ENCODE measurements at places on chromosomes 1 and 21.

DNA sequence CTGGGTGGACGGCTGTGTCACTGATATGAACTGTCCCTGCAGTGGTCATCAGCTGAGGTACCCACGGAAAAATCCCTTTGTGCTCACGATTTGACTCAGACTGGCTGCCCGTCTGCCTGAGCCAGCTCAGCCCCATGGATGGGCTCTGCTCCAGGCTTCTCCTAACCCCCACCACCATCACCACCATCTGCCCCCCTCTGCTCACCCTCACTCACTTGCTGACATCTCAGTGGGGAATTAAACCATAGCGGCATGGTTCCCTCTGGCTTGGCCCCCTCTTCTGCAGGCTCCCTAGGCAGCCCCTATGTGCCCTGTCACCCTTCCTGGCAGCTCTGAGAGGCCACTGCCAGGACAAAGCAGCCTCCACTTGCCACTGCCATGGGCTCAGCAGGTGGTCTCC is 17.3 kb downstream of the SLC6A9 start:
- DNase-seq: no peak

- DNase-seq: no peak
These were observed 122.8 kb upstream of the PAXBP1 start for GRCh38 chr21:32894321-32894720.

DNA sequence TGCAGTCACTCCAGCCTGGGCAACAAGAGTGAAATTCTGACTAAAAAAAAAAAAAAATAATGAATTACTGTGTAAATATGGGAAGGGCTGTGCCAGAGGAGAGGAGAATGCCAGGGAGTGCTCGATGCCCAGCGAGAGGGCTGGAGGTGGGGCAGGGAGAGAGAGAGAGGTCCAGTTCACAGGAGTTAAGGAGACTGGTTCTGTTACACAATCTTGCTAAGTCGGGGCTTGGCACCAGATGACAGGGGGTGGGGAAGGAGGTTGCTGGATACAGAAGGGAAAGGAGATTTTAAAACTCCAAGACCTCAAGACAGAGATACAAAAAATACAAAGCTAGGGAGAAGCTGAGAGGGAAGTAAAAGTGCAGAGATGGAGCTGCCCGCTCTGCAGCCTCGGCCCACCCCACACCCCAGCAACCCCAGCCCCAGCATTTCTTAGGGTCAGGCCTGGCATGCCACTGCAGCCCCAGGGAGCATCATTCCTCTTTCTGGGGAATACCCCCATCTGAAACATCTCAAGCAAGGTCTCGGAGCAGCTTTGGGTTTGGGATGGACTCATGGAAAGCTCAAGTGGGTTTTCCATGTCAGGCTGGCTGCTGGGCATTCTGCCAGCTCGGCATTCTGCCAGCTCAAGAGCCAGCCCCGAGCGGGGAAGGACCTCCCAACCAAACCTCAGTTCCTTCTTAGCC is 991 bp downstream of the SELENBP1 start:
- peak; percentile 28 for DNase-seq

DNA sequence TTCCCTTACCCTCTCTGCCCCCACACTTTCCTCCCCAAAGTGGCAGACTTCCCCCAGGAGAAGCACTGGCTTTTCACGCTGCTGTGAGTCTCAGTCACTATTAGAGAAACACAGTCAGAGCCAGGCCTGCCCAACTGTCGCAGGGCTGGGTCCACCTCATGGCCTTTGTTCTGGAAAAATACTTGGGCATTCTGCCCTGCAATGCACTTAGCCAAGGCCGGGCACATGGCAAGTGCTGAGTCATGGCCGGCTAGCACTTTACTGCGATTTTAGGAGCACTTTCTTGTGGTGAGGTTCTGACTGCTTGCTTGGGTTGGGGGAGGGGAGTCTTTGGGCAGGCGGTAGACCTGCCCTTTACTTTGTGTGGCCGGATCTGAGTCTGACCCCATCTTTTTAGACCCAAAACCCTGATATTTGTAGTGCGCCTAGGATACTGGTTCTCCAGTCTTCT is 7.7 kb downstream of the EPHX1 start:
- peak; percentile 60 for DNase-seq

GRCh38 chr1:248837045-248837780 is 811 bp upstream of the ZNF672 start:
- DNase-seq: no peak

DNA sequence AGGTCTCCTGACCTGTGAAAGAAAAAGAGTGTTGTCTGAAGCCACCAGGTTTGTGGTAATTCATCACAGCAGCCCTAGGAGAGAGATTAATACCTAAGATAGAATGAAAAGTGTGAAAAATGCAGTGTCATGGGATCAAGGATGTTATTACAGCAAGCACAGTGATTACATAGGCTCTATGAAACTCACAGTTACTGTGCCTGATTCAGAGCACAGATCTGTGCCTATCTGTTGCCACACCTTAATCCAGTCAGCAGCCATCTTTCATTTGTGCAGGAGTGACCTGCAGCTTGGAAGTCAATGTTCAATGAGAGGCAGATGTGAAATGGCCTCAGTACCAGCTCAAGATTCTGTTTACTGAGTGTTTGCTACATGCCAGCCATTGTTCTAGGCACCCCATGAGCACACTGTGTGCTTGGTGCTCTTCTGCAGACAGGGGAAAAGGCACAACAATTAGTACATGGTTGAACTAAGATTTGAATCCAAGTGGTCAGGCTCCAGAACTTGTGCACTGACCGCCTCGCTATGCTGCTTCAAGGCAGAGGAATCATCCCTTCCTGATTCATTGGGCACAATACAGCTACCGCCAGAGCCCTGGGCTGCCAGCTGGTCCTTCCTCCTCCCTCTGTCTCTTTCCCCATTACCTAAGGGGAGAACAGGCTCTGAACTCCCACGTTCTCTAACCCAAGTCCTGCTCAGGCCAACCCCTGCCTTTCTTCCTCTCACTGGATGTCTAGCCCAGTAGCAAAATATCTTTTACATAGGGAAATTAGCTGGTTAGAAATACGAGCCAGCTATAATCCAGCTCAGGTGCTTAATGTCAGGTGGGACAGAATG is 56.3 kb upstream of the NEK2 start:
- DNase-seq: no peak

- no peak for DNase-seq
These were observed 1.0 kb upstream of the NADK start for GRCh38 chr1:1779320-1779675.

DNA sequence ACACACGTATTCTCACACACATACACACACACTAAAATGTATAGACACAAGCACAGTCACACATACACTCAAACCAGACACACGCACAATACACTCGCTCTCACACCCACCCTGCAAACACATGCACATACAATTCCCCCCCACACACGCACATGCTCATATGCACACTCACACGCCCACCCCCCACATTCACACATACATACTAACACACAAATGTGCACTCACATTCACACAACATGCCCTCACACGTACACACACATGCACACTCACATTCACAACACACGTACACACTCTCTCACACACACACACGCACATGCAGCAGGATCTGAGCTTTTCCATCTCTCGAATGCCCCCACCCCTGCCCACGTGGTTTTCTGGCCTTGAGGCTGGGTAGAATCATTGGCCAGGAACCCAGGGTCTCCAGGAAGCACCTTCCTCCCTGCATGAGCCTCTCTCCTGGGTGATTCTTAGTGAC is 589.7 kb downstream of the PTPRU start:
- DNase-seq: no peak

DNA sequence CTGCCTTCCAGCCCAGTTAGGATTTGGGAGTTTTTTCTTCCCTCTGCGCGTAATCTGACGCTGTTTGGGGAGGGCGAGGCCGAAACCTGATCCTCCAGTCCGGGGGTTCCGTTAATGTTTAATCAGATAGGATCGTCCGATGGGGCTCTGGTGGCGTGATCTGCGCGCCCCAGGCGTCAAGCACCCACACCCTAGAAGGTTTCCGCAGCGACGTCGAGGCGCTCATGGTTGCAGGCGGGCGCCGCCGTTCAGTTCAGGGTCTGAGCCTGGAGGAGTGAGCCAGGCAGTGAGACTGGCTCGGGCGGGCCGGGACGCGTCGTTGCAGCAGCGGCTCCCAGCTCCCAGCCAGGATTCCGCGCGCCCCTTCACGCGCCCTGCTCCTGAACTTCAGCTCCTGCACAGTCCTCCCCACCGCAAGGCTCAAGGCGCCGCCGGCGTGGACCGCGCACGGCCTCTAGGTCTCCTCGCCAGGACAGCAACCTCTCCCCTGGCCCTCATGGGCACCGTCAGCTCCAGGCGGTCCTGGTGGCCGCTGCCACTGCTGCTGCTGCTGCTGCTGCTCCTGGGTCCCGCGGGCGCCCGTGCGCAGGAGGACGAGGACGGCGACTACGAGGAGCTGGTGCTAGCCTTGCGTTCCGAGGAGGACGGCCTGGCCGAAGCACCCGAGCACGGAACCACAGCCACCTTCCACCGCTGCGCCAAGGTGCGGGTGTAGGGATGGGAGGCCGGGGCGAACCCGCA is at the start of gene PCSK9:
Gene PCSK9 (plus strand): TSS at position 207 of the 741 bp plus-strand sequence. CDS start 290 bp downstream, at position 497.
- peak; percentile 68 for DNase-seq

GRCh38 chr21:44462086-44462833 is 7.0 kb downstream of the LRRC3 start:
- DNase-seq: no peak

GRCh38 chr1:193070942-193071341 is 11.5 kb downstream of the RO60 start:
- no peak for DNase-seq

DNA sequence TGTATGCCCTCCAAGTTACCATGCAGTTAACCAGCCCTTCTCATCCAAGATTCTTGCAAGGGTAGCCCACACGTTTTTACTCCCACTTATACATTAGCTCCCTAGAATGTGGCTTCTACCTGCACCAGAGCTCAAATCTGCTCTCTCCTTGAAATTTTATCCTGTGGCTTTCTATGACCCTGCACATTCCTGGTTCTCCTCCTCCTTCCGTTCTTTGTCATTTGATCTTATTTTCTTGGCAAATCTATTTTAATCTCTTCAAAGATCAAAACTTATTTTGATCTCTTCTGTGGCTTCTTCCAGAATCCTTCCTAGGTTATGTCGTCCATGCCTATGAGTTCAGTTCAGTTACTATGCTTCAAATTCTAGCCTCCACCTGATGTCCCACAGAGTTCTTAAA is 115.6 kb upstream of the GUCA2B start:
- no peak for DNase-seq

DNA sequence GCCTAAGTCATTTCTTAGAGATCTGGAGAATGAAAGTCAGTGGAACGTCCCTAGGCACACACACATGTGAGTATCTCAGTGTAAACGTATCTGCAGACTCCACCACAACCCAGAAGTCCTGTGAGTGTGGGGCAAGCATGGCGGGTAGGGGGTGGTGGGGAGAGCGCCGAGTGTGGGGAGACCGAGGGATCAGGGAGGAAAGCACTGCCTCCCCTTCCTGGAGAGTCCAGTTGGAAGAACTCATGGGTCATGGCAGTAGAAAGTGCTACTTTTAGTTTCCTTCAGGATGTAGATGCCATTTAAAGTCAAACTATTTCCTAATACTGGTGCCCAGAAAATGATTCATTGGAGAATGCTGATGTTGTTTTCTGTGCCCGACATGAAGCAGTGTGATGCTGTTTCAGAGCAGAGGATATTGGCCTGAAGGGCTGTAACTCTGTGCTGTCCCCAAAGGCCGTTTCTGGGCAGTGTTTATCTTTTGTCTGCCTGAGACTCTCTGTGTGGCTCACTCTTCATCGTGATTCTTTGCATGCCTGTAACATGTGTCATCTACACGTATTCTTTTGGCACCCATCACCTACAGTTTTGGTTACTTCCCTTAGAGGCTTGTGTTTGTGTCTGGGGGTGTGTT is 45.7 kb upstream of the TSPAN2 start:
- DNase-seq: no peak

DNA sequence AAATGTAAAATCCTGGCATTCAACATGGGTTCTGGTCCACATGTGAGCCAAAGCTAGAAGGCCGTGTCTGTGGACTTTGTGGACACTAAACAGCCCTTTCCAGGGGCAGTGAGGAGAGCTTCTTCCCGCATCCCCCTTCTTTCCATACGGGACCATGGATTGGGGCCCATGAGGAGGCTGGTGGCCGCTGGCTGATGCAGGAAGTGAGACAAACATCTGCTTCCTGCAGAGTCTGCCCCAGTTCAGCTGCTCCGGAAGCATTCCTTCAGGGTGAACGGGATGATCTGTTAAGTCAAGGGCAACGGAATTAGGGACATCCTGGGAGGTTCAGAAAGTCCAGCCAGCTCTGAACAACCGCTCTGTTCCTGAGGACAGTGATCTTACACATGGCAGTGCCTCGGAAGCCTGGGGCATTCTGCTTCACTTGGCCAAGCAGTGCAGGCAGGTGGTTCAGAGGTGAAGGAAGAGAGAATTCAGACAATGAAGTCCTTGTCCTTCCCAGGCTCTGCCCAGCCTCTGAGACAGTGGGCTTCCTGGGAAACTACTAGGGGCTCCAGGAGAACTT is 1.5 kb downstream of the CA6 start:
- DNase-seq: no peak

- peak; percentile 82 for DNase-seq
These were observed 550 bp downstream of the ARHGEF16 start for GRCh38 chr1:3454811-3455618.

DNA sequence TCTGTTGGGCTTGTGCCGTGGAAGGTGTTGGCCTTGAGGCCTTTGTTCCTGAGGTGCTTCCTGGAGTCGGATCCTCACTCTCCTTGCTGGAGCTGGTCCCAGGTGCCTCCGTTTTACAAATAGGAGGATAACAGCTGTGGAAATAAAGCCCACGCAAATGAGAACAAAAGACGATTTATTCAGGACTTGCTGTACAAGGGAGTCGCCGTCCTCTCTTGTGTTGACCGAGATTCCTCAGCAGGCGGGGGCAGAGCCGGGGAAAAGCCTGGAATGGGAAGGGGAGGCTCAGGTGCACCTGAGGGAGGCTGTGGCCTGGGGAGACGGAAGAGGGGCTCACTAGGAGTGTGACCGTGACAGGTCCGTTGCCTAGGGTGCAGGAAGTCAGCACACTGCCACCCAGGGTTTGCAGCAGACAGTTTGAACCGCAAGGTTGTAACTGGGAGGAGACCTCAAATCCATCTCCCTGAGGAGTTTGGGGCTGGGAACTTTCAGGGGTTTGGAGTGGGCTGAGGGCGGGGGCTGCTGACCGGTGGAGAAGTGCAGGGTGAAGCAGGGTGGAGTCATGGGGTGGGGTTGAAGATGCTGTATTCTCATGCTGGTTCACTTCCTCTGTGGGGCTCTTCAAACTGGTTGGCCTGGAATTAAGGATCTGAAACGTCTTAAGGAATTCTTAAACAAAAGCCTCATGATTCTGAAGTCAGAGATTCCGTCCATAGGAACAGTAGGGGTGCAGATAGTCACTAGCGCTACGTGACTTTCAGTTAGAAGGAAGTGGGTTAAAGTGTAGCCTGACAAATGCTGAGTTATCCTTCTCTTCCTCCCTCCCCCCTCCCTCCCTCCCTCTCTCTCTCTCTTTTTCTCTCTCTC is 2.6 kb upstream of the CSTB start:
- DNase-seq: peak; percentile 40

- no peak for DNase-seq
These were observed 183.1 kb downstream of the RHOU start for GRCh38 chr1:228918335-228918734.

GRCh38 chr1:200867018-200867811 is 5.6 kb upstream of the GPR25 start:
- no peak for DNase-seq

All from K562 (cell line).